ENCODE measurements at places on chromosomes 7 and 10. TPM values are rescaled to one million over a fixed set of nuclear protein-coding genes. Genes with fewer than 3 reads are reported as not detected.

DNA sequence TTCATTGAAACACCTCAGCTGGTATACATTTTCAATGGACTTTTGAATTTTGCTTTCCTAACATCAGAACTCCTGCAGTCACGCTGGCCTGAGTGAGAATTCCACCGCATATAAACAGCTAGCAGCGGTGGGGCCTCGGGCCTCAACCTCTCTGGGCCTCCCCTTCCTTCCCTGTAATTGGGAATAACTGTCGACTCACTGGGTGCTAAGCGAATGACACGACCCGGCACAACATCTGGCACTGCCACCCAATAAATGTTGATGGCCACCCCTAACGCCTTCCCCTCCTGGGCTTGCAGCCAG is 670 bp downstream of the RCC1L start:
- no peak for DNase-seq

- no peak for DNase-seq
Measured at GRCh38 chr7:116918704-116919103, 34.6 kb upstream of the ST7 start.

DNA sequence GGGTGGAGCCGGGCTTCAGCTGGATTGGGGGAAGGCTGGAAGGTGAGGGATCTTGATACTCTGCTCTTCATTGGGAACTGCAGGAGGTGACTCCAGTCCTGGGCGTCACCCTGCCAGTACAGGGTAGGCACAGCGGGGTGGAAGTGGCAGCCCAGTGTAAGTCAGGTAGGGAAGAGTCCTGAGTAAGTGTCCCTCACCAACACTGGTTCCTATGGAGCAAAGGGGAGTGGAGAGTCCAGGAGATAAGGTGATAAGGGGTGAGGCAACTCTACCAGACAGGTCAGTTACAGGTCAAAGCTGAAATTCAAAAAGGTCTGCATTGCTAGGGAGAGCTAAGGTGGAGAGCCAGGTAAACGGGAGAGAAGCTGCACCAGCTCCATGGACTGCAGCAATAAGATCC is 145.6 kb upstream of the NFE2L3 start:
- DNase-seq, result no peak

The TRPV5 gene
- not detected for total RNA-seq

GRCh38 chr10:61635932-61636331 is 26.8 kb upstream of the CABCOCO1 start:
- DNase-seq, result no peak

DNA sequence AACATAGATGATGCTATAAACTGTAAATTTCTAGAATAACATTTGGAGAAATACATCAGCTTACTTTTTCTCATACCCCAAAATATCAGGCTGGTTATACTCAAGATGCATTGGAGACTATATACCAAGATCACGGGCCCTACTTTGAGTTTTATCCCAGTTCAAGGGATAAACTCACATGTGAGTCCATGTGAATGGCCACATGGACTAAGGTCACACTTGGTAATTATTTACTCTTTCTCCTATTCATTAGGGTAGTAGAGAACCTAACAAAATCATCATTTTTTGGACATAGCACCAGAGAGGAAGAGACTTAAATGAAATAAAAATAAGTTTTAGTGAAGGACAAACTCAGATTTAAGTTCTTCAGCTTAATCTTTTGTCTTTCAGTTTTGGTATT is 93.1 kb upstream of the GATAD1 start:
- DNase-seq, result no peak

The RNF32 gene
- not detected for total RNA-seq

The VSTM4 gene
- total RNA-seq, result 46.4 TPM
